ENCODE measurements at places on chromosomes 11 and 22. TPM values are rescaled to one million over a fixed set of nuclear protein-coding genes. Genes with fewer than 3 reads are reported as not detected.

DNA sequence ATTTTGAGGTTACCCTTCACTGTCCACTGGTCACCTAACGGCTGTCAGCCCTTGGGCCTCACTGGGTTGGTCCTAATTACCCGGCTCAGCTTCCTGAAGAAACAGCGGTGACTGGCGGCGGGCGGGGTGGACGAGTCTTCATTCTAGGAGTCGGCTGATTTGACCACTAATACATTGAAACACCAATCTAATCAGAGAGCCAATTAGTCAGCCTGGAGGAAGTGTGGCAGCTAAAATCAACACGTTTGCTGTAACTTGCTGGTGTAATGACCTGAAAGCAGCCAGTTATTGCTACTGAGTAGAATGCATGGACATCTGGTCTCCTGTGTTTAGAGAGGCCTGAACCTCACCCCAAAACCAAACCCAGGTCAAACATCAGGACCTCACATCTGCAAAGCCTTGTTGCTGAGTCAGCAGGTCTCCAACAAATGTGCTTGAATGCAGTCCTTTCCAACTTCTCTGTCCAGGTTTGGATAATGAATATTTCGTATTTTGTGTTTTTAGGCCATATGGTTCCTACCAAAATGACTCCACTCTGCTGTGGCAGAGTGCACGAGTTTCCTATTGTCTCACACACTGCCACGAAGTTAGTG is 496.4 kb downstream of the BRD1 start:
- DNase-seq = no peak

DNA sequence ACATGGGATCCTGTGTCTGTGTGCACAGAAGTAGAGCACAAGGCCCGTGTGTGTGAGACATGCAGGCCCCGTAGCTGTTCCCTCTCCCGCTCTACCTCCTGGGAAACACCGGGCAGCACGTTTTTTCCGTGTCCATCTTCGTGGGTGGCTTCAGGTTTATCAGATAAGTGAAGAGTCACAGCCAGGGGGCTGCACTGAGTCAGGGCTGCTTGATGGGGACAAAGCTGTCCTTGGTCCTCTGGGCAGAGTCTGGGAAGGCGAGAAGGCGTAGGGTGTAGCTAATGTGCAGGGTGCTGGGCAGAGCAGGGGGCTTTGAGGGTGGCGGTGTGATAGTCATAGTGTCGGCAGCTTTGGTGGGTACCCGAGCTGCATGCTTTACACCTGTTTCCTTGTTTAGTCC is 23.7 kb downstream of the INCENP start:
- DNase-seq = no peak

DNA sequence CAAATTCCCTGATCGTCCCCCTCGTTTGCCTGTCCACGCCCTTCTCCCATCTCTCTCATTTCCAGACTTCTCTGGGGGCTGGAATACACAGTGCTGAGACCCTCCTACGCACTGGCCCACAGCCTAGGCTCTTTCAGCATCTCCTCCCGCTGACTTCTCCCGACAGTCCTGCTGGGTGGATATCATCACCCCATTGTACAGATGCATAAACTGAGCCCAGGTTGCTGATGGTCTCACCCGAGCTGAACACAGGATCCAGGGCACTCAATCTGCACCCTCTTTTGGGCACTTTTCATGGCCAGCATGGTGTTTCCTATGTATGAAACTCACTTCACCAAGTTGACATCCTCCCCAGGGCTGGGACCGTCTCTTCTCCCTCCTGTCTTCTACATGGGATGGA is 31.7 kb upstream of the PICK1 start:
- DNase-seq = no peak

- DNase-seq = no peak
Observed at GRCh38 chr11:120936356-120936755, 87.5 kb upstream of the TBCEL start.

DNA sequence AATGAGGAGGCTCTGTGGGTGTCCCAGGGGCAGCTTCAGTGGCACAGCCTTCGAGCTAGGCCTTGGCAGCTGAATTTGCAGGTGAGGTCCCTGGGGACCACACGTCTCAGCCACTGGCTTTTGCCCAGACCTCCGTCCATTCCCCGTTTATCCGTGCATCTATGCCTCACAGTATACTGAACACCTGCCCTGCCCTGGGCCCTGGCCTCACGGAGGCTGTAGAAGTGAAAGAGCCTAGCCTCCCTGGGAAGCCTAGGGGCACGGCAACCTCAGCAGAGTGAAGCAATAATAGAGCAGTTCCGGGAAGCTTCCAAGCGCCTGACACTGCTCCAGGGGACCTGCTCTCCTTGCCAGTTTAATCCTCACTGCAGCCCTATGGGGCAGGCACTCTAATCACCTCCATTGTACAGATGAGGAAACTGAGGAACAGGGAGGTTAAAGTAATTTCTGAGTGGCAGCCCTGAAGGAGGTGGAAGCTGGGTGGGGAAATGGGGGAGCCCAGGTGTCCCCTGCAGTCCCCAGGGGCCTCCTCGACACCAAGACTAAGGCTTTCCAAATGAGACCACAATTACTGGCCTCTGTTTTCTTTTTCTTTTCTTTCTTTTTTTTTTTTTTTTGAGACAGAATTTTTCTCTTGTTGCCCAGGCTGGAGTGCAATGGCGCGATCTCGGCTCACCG is 2.7 kb upstream of the NFAM1 start:
- no peak for DNase-seq

DNA sequence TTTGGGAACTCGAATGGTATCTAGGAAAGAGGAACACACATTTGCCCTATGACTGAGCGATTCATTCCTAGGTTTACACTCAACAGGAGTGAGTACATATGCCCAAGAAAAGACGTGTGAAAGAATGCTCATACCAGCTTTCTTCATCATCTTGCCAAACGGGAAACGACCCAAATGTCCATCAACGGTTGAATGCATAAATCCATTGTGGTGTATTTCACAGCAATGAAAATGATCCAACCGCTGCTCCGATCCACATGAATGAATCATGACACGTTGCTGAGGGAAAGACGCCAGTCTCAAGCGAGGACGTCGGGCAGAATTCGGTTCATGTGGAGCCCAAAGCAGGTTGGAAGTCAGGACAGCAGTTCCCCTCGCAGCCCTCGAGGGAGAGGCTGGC is 71.5 kb downstream of the CYTH4 start:
- DNase-seq = no peak

DNA sequence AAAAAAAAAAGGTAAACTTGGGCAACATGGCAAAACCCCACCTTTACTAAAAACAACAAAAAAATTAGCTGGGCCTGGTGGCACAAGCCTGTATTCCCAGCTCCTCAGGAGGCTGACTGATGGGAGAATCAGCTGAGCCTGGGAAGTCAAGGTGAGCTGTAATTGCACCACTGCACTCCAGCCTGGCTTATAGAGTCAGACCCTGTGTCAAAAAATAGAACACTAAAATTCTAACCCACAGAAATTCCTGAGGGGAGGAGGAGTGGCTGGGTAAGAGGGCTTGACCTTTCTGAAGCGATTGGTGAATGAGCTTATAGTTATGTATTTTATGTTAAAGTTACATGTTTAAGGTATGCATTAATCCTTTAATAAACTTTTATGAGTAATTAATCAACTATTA is 53.3 kb downstream of the FAT3 start:
- DNase-seq = no peak

GRCh38 chr11:113505541-113506375 is 30.6 kb upstream of the DRD2 start:
- no peak for DNase-seq

DNA sequence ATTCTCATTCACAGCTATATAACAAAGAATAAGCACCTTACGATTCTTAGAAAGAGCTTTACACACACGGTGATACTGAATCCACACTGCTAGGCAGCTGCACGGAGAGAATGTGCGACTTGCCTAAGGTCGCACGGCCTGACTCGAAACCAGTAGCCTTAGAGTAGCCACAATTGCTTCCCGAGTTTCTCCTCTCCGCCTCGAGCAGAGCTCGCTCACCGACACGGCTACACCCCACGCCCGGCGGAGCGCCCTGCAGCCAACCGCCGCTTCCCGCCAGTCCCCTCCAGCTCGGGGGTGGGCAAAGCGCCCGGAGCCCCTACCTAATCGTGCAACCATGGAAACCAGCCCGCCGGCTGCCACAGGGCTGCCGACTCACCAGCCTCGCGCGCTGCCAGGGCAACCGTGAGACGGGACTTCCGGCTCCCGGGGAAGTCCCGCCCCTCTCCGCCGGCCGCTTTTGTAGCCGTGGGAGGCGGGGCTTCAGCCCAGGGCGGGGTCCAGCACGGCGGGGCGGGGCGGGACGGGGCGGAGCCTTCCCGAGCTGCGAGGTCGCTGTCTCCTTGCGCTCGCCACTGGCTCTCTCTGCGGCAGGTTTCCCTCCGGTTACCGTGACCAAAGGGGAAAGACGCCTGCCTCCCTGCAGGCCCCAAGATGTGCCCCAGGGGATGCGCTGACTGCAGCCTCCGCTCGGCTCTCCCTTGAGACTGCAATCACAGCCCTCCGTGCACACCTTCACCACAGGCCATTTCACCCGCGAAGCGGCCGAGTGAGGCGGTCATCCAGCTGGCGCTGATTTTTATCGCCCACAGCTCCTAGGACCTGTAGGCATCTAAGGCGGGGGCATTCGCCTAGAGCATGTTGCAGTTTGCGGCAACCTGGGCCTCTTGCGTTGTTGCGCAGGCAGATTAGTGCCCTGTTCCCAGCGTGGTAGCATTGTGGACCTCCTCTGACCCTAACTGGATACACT is 1.1 kb downstream of the BSCL2 start:
- peak; percentile 50 for DNase-seq

DNA sequence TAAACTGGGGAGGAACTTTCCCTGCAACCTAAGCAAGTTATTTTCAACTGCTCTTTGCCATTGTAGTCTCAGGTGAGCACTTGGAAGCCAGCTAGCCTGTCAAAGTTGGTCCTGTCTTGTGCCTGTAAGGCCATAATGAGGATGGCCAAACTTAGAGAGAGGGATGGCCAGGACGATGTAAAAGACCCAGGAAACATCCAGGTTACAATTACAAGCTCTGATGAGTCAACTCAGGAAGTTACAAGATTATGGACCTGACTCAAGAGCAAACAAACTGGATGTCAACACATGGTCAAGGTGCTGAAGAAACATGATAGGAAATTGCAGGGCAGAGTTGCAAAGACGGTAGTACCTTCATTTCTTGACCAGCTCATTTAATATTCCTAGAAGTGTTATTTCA is 1.6 kb downstream of the GTPBP1 start:
- DNase-seq = no peak

DNA sequence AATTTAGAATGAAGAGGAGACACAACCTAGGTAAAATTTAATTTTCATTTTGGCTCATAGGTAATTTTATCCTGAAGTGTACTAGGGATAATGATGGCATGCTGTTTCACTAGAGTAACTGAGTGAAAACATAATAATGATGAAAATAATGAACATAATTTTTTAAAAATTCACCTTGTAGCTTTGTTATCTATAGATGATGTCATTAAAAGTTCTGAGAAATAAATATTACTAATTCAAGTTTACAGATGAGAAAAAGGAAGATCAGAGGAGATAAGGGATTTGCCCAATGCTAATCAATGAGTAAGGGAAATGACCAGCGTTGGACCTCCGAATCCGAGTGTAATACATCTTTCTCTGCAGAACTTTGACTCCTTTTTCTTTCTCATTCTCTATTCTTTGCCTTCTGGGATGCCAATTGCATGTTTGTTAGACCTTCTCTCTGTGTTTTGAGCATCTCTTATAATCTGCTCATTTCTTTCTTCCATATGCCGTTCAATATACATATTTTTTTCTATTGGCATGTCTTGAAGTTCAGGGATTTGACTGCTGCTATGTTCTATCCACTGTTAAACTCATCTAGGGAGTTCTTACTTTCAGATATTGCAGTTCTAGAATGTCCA is 186.5 kb downstream of the SNX19 start:
- no peak for DNase-seq

- no peak for DNase-seq
Observed at GRCh38 chr22:17117400-17117799, 3.8 kb downstream of the TMEM121B start.

DNA sequence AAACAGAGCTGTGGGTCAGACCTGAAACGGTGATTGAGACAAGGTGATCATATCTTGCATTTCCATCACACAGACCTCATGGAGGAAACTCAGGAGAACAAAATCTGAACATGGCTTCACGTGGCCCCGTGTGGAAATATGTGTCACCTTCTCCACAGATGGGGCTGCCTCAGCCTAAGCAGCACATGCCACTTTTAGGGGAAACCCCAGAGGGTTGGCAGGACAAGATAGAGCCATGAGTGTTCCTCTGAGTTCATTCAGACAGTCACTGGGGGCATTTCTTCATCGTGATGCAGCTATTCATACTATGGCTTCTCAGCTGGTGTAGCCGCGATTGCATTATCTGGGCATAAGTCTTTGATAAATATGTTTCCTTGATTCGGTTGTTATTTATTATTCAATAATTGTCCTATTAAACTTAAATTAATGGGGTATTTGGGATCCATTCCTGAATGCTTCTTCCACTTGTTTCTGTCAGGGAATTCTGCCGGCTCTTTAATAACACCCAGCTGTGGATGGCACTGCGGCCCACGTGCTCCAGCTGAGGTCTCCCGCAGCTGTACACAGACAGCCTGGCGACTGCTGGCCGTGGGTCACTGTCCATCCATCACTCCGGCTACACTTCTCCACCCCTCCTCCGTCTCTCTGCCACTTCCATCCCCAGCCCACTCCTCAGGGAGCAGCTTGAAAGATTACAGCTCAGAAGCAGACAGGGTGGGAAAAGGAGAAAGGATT is 485.1 kb downstream of the OPCML start:
- DNase-seq = no peak

GRCh38 chr22:36700711-36701670 is 2.6 kb downstream of the CACNG2 start:
- DNase-seq = no peak

- DNase-seq = no peak
Observed at GRCh38 chr22:45073064-45073463, 63.3 kb upstream of the PHF21B start.

GRCh38 chr11:87239001-87239400 is 201.3 kb downstream of the TMEM135 start:
- DNase-seq = no peak

DNA sequence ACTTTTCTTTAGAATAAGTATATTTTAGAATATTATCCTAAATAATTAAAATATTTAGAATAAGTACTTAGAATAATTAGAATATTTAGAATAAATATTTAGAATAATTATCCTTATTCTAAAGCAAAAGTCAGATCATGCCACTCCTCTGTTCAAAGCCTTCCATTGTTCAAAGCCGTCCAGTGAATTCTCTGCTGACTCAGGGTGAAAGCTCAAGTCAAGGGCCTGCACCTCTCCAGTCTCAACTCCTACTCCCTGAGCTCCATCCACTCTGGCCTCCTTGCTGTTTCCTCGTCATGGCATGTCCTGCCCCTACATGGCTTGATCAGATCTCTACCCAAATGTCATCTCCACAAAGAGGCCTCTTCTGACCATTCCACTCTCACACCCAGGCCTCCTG is 30.0 kb downstream of the PLEKHA7 start:
- no peak for DNase-seq

GRCh38 chr11:86578727-86579405 is 93.5 kb downstream of the ME3 start:
- no peak for DNase-seq

Gene C11orf42
- total RNA-seq = not detected

Gene ATP5MG
- 333 TPM for total RNA-seq

Gene SLC17A6
- total RNA-seq = not detected

Gene DTX4
- total RNA-seq = 25.8 TPM

Gene BDNF
- total RNA-seq = 0.08 TPM

Gene TTC38
- 11.2 TPM for total RNA-seq

Gene OOSP4B
- not detected for total RNA-seq

Data from GM12878 (cell line).